ENCODE measurements at places on chromosomes 7 and 10.
A peak's percentile ranks its signal among the peaks of the same experiment; 100 is the strongest.

GRCh38 chr7:156768698-156769472 is 124.1 kb downstream of the LMBR1 start:
- DNase-seq = peak; percentile 74

- DNase-seq = no peak
Measured at GRCh38 chr7:48046458-48046857, 11.1 kb downstream of the C7orf57 start.

DNA sequence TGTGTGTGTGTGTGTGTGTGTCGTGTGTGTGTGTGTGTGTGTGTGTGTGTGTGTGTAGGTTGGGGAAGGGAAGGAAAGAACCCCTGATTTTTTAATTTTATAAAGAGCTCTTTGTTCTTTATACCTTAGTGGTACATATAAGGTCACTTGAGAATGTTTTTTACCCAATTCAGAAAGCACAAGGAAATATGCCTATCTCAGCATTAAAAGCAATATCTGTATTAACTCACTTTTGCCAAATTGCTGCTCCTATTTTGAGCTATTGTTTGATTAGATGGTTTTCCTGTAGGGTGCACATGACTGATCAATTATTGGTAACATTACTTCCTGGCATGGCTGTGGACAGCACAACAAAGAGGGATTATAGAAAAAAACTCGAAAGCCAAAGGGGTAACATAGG is 60.5 kb downstream of the SEMA3D start:
- DNase-seq = no peak

DNA sequence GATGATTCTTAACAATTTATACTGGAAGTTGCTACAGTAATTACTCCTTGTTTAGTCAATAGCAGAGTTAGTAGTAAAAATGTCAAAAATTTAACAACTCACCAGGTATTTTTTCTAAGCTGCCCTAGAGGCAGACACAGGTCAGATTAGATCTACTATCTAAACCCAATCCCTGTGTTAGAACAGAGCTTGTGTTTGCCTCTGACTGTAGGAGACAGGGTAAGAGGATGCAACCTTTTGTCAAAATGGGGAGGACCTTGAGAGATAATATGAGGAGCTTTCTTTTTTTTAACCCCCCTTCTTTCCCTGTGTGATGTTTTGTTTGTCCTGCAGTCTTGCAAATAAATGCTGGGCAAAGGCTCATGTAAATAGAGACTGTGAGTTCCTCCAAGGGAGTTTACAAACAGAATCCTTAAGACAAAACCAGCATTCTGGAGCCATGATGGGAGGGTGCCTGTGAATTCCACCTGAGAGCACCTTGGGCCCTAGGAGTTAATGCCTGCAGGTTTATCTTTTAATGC is 353.1 kb downstream of the GATA3 start:
- no peak for DNase-seq

GRCh38 chr7:42858570-42858969 is 53.3 kb downstream of the C7orf25 start:
- DNase-seq = no peak

- DNase-seq = no peak
Measured at GRCh38 chr7:28871631-28872030, 86.5 kb downstream of the TRIL start.

DNA sequence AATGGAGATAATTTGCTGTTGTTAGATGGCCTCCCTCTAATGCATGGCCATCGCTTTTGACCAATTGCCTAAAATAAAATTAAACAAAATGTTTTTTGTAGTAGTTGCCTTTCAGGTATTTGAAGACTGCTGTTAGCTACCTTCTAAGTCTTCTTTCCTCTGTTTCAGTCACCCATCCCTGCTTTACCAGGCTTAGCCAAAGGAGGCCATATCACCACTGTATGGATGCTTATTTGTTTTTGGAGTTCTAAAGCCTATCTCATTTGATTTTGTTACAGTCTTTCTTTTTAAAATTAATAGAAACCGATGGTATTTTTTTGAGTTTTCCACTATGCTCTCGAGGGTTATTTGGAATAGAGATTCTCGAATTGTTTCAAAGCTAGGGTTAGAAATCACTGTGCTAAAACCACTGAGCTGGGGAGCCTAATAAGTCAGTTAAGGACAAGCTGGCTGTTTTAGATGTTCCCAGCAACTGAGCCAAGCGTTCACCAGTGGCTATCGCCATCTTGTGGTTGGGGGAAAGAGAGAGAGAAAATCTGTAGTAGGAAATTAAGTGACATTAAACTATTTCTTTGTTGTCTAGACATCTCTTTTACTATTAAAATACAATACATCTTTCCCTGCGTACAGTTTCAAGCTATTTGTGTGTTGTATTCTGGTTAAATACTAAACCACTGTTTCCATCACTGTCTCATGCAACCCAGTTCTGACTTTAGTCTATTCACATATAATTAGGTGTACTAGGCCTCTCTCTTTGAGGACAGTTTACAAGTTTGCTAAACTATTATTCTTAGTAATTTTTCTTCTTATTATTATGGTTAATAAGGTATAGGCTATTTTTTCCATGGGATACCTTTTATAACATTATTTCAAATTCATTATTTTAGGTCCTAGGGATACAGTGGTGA is 52.2 kb downstream of the GPR158 start:
- DNase-seq = peak; percentile 24

DNA sequence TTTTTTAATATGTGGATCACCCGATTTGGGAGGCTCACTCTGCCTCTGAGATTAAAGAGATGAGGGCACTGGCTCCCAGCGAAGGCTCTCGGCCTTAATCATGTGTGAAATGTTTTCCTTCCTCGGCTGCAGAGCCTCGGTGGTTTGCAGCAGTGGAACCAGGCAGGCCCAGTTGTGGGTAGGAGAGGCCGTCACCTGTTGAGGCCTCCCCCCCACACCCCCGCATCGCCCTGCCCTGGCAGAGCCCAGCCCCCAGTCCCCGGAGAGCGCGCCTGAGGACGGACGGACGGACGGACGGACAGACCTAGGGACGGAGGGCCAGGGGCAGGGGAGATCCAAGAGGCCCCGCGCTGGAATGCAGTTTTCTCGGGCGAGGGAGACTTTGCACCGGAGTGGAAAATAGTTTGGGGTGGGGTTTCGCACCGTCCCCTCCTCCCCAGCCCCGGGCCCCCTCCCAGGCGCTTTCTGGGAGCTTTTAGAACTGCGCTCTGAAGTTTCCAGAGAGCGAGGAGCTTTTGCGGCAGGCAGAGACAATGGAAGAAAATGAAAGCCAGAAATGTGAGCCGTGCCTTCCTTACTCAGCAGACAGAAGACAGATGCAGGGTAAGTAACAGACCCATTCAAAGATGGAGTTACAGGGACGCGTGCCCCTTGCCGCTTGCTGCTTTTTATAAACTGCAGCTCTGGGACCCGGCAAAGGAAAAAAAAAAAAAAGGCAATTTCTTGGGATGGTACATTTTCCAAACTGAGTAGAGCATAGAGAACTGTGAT is at the start of gene KIAA1217:
KIAA1217 (plus strand) TSS at position 478 of the 771 bp plus-strand sequence; CDS start at position 534, 56 bp downstream.
- peak; percentile 12 for DNase-seq

DNA sequence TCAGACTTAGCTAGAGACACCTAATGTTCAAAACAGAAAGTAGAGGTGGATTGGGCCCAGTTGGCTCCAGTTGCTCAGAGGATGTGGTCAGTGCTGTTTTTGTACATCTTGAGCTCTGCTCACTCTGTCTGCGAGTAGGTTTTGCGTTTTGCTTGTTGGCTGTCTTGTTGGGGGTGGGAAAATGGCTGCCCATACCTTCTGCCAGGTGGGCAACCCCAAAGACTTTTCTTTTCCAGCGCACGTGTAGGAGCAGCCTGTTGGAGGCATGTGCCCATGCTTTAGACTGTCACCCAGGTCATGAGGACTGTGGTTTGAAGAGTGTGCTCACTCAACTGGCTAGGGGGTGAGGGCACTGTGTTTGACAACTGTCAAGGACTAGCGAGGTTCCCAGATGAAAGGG is 73.9 kb downstream of the KAT6B start:
- peak; percentile 44 for DNase-seq

DNA sequence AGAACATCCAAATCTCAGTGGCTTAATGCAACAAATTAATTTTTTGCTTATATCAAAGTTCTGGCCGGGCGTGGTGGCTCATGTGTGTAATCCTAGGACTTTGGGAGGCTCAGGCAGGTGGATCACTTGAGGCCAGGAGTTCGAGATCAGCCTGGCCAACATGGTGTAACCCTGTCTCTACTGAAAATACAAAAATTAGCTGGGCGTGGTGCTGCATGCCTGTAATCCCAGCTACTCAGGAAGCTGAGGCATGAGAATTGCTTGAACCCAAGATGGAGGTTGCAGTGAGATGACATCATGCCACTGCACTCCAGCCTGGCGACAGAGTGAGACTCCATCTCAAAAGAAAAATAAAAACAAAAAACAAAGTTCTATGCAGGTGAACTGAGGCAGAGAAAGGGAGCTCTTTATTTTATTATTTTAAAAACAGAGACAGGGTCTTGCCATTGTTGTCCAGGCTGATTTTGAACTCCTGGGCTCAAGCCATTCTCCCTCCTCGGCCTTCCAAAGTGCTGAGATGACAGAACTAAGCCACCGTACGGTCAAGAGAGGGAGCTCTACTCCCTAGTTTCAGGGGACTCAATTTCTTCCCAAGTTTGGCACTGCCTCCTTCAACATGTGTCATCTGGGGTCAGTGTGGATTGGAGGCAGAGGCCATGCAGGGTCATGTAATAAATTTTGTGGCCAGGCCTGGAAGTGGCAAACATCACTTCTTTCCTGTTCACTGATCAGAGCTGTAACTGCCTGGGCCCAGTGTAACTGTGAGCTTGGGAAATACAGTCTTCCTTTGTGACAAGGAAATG is 2.4 kb downstream of the ADCK2 start:
- DNase-seq = peak; percentile 15

GRCh38 chr10:78416031-78417011 is 382.7 kb downstream of the RPS24 start:
- no peak for DNase-seq

DNA sequence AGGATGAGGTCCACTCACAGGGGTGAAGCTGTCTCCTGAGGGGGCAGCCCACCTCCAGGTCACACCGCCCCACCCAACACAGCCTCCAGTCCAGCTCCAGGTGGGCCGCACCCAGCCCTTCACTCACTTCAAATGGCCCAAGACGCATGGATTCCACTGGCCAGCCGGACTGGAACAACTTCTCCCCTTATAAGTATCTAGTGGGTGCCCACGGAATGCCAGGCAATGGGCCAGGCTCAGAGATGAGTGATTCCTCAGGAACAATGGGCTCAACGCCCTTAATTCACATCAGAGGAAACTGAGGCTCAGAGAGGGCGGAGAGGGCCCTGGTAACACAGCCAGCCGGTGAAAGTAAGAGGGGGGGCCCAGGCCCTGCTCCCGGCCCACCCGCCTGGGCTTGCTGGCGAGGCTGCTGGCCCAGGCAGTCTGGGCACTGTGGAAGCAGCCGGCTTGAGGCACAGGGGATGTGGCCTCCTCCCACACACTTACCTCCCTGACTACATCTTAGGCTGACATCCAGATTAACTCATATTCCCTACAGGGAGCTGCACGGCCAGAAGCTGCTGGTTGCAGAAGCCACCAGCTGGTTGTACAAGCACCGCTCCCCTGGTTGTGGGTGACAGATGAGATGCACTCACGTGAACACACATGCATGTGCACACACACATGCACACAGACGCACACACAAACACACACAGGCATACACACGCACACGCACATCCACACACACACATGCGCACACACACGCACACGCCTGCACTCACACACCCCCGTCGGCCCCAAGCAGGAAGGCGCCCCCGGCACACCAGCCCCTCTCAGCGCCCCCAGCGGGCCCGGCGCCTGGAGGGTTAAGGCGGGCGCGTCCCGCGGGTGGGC is 1.0 kb upstream of the FAM20C start:
- DNase-seq = no peak

DNA sequence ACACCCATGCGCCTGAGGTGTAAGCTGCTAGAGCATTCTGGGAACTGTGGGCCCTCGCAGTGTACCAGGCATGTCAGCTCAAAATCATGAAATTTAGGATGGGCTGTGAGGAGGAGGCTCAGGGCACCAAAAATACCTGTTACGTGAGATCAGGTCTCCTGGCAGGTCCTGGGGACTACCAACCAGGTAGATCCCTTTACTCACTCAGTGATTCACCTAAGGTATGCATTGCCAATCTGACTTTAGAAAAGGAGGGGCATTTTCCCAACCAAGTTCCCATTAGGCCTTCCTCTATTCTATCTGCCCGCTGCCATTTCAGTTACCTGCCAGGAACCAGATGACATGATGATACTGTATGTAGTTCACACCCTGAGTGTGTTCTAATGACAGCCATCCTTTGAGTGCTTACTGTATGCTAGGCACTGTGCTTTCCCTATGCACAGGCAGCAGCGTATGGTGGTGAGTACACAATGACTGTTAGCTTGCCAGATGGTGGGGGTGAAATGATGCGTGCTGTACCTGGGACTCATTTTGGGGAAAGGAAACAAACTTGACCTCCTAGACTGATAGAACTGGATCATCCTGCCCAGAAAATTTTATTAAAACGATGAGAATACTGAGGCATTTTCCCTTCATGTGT is 62.0 kb downstream of the CFAP58 start:
- no peak for DNase-seq

Measured in activated CD4-positive, alpha-beta T cell treated with anti-CD3 and anti-CD28 coated beads, Interleukin-10, Interleukin-2, amounts not matched to agents 100 ng/mL and 50 ng/mL, durations not matched to agents 16 hours and 8 hours (primary cell).